ENCODE measurements at places on chromosomes 2 and 18. TPM values are rescaled to one million over a fixed set of nuclear protein-coding genes. Genes with fewer than 3 reads are reported as not detected.

DNA sequence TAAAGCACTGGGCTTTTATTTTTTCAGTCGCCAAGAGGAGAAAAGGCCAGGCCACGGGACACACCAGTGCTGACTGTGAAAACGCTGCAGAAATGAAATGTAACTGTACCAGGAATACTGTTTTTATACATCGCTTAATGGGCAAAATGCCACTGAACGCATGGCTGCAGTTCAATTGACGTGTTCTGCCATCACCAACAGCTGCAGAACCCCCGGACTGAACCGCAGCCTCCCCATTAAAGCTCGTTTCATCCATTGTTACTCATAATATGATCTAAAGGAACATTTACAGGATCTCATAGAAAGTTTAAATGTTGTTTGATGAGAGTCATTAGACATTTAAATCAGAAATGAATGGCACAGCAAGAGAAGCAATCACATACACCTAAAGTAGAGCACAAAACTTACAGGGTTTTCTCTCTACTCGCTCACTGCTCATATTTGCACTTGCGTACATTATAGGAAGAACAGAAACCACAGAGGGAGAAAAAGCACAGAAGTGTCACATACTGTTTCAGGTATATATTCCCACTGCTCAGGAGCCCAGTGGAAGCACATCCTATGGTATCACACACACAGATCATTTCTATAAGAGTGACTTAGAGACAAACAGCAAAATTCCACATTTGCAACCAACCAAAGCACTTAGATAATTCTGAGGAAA lies 35.3 kb downstream of the TCF4 start:
- no peak for DNase-seq

- no peak for DNase-seq
These were observed 374.0 kb downstream of the ZNF516 start for GRCh38 chr18:76121011-76121410.

DNA sequence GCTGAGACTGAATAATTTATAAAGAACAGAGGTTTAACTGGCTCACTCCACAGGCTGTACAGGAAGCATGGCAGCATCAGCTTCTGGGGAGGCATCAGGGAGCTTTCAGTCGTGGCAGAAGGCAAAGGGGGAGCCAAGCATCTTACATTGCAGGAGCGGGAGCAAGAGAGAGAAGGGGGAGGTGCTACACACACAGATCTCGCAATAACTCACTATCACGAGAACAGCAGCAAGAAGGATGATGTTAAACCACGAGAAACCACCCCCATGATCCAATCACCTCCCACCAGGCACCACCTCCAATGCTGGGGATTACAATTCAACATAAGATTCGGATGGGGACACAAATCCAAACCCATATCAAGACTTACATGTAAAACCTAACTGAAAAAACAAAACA lies 17.8 kb upstream of the MATN3 start:
- DNase-seq, result no peak

- no peak for DNase-seq
These were observed 103.7 kb upstream of the UGP2 start for GRCh38 chr2:63738019-63738418.

DNA sequence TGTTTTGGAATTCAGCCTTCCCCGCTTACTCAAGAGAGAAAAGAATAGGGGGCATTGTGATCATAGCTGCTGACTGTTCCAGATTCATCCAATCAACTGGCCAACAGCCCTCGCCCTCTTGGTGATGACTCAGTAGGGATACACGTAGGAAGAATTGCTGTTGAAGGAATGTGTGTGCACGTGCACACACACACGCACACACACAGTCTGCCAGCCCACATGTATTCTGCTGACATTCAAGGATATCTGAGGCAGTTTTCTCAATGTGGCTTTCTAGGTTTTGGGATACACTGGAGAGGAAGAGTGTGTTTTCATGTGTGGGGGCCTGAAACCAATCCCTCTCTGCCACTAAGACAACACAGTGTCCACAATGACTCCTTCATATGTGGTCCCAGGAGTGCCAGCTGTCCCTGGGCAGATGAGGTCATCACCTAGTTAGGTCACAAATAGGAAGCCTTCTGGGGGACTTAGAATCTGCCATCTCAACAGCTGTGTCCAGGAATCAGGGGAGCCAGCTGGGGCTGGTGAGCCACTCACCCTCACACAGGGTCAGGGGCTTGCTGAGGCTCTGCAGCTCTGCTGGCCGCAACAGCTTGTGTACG lies 352.6 kb downstream of the SS18 start:
- DNase-seq, result no peak

DNA sequence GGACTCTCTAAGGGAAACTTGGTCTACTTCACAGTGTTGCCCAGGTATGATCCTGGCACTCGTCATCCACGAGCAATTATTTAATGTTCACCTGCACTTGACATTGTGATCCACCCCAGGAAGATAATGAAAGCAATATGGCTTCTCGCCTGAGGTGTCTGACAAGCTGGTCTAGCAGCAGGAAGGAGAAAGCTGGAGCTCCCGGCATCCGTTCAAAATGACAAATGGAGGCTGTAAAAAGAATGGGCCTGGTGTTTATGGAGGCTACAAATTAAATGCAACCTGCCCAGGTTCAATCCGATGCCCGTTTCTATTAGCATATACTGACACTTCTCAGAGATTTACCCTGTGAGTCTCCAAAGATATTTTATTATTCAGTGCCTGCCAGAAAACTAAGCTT lies 317.6 kb downstream of the CTNNA2 start:
- DNase-seq, result no peak

DNA sequence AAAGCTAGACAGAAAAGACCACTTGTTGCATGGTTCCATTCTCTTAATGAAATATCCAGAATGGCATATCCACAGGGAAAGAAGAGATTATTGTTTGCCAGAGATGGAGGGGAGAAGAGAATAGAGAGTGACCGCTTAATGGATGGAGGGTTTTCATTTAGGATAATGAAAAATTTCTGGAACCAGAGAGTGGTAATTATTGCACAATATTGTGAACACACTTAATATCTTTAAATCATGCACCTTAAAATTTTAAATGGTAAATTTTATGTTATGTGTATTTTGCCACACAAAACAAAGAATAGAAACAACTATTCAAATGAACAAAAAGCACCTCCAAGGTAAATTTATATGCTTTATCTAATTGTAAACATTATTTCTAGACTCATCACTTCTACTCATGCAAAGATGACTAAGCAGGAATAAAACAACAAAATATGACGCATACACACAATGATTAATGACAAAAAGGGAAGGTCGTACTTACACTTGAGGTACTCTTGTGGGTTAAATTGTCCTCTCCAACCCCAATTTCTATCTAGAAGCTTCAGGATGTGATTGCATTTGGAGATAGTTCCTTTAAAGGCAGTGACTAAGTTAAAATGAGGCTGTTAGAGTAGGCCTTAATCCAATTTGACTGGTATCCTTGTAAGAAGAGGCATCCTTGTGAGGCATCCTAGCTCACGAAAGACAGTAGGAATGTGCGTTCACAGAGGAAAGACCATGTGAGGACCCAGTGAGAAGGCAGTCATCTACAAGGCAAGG lies 18.7 kb upstream of the DHRS9 start:
- DNase-seq, result no peak

DNA sequence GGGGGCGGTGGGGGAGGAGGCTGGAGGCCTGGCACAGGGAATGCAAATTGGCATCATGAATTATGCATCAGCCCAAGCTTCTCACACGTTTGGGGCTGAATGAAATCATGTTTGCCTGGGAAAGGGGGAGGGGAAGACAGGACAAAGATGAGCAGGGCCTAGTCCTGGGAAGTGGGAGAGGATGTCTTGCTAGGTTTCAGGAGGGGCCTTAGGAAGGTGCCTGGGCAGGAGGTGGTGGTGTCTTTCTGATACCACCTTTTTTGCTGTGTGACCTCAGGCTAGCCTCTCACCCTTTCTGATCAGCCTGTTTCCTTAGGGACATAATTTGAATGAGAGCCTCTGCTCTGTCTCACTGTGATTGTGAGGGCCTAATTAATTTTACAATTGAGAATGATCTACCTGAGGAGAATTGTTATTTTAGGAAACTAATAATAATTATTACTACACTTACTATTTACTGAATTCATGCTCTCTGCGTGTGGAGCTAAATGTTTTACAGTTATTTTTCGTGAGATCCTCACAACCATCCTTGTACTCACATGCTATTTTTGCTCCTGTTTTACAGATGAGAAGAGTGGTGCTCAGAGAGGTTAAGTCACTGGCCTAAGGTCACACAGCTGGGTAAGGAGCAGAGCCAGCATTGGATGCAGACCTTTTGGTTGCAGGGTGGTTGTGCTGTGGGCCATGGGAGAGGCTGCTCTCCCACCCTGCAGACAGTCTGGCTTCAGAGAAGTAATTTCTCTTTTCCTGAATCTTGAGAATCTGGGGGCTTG lies 39.6 kb downstream of the INHBB start:
- DNase-seq, result no peak

DNA sequence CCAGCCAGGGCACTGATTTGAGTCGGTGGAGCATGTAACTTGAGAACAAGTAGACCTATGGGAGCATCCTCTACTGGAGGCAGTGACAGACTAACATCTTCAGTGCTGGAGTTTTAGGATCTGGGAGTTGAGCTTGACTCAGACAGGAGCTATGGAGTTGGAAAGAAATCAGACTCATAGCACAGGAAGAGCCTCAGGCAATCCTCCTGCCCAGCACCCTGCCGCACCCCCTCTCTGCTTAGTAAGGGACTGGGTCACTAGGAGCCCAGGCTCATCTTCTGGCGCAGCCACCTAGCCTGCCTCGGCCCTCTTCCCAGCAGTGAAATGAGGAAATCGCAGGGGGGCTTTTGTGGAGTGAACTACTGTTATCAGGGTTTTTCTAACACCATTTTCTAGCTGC lies 3.6 kb downstream of the ARID5A start:
- no peak for DNase-seq

DNA sequence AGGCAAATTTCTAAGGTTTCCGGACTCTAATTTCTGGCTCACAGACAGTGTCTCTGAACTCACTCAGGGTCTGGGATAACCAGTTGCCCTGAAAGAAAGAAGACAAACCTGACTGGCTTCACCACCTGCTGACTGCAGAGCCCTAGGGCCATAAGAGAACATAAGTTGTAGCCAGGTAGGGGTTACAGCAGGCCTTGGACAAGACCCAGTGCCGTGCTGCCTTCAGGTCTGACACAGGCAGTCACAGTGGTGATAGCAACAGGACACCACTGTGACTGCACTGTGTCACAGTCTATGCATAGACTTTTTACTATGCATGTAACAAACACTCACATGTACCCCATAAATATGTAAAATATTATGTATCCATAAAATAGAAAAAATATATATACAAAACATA lies 508.5 kb downstream of the PID1 start:
- no peak for DNase-seq

- no peak for DNase-seq
These were observed 361.0 kb downstream of the ANAPC1 start for GRCh38 chr2:111523009-111523408.

DNA sequence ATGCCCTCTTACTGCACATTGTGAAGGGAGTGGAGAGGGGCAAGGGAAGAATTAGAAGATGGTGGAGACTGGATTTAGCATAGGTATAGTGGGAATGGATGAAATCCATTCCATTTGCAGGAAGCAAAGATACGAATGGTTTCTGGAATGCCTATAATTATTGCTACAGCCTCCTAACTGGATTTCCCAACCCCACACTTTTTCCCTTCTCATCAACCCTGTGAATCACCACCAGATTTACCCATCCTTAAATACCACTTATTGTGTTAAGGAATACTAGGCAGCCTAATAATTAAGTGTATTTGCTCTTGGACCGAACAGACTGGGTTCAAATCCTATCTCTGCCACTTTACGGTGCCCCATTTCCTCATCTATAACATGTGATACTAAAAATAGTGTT lies 39.3 kb upstream of the CREB1 start:
- DNase-seq, result no peak

- no peak for DNase-seq
These were observed 583 bp downstream of the NEMP2 start for GRCh38 chr2:190533968-190534309.

DNA sequence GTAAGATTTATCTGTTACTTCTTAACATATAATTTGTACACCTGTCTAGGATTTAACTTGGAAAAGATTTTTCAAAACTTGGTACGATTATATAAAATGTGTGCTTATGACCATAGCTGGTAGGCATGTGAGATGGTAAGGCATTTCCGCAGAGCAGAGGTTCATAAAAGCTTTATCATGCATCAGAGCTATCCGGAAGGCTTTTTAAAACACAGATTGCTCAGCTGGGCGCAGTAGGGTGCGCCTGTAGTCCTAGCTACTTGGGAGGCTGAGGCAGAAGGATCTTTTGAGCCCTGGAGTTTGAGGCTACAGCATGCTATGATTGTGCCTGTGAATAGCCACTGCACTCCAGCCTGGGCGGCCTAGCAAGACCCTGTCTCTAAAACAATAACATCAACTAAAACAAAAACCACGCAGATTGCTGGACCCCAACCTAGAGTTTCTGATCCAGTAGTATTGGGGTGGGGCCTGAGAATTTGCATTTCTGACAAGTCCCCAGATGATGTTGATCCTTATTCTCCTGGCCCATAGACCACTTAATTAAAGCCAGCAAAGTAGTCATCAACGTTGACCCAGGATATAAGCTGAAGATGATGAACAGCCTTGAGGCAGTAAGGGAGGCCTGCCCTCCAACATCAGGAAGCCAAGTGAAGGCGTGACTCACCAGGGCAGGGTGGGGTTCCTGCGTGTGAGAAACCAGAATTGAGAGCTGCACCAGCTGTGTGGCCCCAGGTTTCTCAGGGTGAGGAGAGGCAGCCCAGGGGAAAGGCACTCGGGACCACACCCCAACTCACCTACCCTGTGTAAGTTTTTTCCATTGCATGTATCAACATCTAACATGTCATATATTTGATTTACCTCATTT lies 21.6 kb upstream of the SLC20A1 start:
- DNase-seq, result no peak

DNA sequence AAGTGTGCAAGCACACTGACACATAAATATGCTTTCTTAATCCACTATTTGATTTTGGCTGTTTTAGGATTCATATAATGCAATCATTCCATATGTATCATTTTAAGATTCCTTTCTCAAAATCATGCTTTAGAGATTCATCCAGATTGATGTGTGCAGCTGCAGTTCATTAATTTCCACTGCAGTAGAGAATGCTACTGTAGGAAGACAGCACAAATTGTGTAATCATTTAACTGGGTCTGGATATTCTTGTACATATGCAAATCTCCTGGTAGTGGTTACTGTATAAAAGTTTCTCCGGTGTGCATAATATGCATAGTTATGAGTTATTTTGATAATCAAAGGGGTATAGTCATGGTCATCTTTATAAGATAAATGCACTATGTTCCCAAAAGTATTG lies 502.5 kb upstream of the ACVR2A start:
- DNase-seq, result no peak

- DNase-seq, result no peak
These were observed 352.9 kb upstream of the NETO1 start for GRCh38 chr18:73220663-73221062.

GRCh38 chr2:13806539-13806938 lies 826.0 kb upstream of the LRATD1 start:
- DNase-seq, result no peak

MBD2 gene
- total RNA-seq, result 58.3 TPM

XDH gene
- total RNA-seq, result 0.78 TPM

TEX44 gene
- total RNA-seq, result not detected

CFAP221 gene
- total RNA-seq, result not detected

UGT1A3 gene
- not detected for total RNA-seq

NEU2 gene
- total RNA-seq, result not detected

DYNAP gene
- not detected for total RNA-seq

Data from osteocyte (in vitro differentiated cells).